ENCODE measurements at places on chromosomes 6 and 20. TPM values are rescaled to one million over a fixed set of nuclear protein-coding genes. Genes with fewer than 3 reads are reported as not detected.
A peak's percentile ranks its signal among the peaks of the same experiment; 100 is the strongest.

DNA sequence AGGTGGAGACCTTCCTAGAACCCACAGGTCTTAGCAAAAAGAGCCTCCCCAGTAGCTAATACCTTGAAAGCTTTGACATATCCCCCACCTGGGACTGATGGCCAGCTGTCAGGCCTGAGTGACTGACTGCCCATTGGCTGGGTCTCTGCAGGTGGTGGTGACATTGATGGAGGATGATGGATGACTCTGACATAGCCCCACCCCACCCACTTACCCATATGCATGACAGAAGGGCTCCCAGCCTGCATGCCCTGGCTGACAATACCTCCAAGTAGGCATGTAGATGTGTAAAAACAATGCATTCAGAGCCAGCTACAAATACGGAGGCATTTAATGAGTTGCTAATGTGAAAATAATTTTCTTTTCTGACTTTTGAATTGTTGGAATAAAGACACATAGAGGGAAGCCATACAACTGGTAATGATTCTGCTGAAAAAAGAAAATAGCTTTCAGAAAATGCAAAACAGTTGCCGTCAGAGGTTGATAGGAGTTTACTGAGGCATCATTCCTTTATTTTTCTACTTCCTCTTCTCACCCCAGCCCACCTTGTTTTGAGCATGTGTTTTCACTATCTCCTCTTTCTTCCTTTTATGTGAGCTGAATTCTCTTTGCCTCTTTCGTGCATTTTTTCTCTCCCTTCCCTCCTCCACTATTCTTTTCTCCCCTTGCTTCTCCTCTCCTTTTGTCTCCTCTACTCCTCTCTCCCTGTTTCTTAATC, 70.6 kb downstream of the OLIG3 start:
- DNase-seq = no peak

GRCh38 chr6:50995036-50995435, 176.4 kb downstream of the TFAP2B start:
- no peak for DNase-seq

DNA sequence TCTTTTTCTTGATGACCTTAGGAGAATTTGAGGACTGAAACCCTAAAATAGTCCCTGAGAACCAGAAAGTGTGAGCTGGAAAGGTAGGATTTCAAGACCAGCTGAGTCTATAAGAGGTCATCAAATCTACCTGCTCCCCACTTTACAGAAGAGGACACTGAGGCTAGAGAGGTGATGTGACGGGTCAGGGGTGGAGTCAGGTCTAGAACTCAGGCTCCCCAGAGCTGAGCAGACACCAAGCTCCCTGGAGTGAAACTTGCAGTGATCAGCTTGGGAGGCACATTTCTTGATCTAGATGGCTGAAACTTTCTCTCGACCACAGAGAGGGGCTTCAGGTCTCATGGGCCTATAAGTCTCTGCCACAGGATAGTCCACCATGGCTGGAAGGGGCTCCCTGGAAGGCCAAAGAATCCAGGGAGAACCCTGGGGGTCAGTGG, 55.1 kb downstream of the HNF4A start:
- no peak for DNase-seq

GRCh38 chr6:37038292-37039198, 33.1 kb downstream of the FGD2 start:
- DNase-seq = peak; percentile 53

DNA sequence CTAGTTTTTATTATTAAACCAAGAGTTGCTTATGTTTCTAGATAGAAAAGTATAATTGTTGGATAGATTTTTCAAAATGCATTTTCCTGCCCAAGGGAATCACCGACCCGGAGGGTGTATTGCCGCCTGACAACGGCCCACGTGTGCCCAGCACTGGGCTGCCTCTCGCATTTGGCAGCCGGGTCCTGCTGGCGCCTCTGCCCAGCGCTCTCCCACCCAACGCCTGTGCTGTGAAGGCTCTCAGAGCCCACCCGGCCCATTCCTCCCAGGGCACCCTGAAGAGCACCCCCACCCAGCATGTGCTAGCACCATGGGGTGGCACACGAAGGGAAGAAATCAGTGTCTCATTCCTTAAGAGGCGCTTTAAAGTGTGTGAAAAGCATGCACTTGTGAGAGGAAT, 88.3 kb upstream of the AFDN start:
- DNase-seq = no peak

GRCh38 chr20:13610184-13610583, 28.5 kb downstream of the TASP1 start:
- DNase-seq = no peak

GRCh38 chr20:42155586-42155985, 537.4 kb upstream of the CHD6 start:
- no peak for DNase-seq

Gene NHLRC1
- total RNA-seq = 0.56 TPM

- peak; percentile 36 for DNase-seq
These were observed 105.4 kb downstream of the PERP start for GRCh38 chr6:138001750-138002349.

DNA sequence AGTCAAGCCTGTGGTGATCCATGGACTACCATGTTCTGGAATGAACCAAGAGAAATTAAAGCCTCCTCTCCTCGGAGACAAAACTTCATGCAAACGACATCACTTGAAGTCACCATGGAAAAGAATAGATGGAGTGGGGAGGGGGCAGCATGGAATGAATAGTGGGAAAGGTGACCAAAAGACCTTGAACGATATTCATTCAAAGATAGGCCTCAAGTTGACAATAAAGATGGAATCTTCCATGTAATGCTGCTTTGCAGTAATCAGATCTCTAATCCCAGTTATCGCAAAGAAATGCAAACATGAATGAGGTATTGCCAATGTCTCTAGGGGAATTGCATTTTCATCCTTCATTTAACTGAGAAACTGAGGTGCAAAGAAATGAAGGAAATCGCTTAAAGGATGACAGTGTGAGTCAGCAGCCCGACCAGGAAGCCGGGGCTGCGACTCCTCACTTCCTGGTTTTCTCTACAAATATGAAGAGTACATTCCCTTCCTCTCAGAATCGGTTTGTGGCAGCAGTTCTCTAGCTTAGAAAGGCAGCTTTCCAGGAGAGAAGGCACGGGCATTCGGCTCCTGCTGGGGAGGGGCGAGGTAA, 65.6 kb upstream of the RREB1 start:
- DNase-seq = no peak

Gene XPO5
- 21.4 TPM for total RNA-seq
